Epithelial cell of prostate (primary cell): ENCODE measurements at places on chromosomes 1 and 21.

DNA sequence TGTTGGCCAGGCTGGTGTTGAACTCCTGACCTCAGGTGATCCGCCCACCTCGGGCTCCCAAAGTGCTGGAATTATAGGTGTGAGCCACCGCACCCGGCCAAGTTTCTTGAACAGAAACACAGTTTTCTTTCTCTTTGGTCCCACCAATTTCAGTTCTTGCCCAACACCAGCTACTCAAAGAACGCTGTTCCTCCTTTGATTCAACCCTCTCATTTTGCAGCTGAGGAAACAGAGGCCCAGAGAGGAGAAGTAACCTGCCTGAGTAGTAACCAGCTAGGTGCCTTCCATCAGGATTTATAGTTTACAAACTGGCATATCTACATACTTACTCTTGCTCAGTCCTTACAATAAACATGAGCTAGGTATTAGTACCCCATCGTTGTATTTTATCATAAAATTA is 119.9 kb downstream of the SYF2 start:
- no peak for DNase-seq

- DNase-seq: no peak
Observed at GRCh38 chr1:155069551-155070157, 6.1 kb downstream of the EFNA4 start.

DNA sequence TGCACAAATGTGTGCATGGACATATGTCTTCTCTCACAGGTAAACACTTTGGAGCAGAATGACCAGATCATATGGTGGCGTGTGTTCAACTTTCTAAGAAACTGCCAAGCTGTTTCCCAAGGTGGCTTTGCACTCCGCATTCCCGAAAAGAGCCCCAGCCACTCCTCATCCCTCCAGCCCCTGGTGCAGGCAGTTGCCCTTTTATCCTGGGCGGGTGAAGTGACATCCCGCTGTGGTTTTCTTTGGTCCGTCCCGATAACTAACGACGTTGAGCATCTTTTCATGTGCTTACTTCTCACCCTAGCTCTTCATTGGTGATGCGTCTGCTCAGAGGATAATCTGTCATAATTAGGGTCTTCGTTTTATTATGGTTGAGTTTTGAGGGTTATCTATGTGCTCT is 612.5 kb downstream of the MATN1 start:
- no peak for DNase-seq

DNA sequence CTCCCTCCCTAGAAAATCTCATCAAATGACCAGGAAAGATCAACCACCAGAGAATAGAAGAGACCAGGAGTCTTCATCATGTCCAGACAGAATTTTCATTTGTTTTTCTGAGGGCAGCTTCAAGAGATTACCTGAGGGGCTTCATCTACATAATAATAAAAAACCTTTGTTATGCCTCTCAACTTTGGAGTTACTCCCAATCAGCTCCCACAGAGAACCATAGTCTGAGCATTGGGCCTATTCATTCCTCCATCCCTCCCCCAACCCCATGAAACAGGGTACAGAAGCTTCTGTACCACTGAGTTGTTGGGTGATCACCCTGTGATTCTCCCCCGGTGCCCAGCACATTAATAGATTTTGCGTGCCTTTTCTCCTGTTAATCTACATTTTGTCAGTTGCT is 53.3 kb upstream of the PRRC2C start:
- DNase-seq: no peak

DNA sequence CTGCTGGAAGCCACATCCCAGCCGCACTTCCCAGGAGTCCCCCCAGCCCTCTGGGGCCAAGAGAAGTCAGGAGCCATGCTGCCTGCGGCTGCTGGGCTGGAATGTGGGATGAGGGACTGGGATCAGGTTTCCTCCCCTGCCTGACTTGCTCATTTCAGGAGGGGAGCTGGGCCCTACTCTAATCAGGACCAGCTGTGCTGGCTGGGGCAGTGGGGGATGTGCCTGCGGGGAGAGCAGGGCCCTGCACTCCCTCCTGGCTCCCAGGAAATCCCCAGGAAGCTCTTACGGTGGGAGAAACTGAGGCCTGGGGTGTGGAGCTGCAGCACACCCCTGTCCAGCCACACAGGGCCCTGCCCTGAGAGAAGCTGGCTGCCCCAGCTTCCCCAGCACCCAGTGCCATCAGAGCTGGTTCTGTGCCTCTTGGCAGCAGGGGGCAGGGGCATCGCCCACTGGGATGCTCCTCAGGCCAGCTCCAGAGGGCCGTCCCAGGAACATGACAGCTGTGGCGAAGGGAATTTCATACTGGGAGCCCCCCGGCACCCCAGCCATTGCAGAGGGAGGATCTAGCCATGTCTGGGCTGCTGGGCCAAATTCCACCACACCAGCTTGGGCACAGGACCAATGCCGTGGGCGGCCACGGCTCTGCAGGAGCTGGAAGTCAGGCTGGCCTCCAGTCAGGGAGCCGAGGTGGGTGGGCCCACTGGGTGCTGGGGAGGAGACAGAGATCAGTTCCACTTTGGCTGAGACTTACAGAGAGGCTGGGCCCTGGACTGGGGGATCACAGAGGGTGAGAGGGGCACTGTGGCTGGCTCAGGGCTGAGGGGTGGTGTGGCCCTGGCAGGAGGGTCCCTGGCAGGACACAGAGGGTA is 21.3 kb upstream of the PRSS38 start:
- DNase-seq: no peak

DNA sequence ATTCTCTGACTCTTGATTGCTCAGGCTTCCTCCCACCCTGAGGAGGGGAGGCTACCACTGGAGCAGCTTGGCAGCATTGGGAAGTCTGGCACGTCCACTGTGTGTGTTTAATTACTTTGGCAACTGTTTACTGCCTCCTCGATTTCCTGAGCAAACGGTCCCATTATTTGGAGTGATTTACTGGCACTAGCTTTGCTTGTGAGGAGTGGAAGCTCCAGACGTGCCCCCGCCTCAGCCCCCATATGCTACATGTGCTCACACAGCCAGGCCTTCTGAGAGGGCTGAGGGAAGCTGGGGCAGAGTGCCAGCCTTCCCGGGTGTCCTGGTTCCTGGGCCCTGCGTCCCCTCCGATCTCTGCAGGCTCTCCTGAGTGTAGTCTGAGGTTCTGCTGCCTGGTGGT is 306.2 kb downstream of the PTPRU start:
- DNase-seq: no peak

DNA sequence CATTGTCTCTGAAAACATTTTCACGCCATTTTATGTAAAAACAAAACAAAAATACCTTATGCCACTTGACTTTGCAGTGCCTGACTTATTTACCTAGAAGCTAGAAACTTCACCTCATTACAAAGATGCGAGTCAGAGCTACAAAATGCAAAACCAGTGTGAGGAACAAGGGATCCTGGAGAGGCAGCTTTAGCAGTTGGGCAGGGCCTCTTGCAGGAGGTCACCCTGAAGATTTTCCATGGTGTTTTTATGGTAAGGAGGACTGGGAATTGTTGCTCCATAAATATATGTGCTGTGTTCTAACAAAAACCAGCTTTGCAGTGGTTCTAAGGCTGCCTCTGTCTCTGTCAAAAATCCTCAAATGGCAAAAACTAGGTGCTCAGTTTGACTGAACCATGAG is 36.4 kb upstream of the TARBP1 start:
- no peak for DNase-seq

GRCh38 chr1:233172201-233172600 is 123.3 kb downstream of the PCNX2 start:
- DNase-seq: no peak
